Activated CD4-positive, alpha-beta T cell treated with anti-CD3 and anti-CD28 coated beads, Interleukin-2, Interleukin-4, amounts not matched to agents 100 ng/mL and 50 ng/mL, durations not matched to agents 16 hours and 8 hours (primary cell): ENCODE measurements at places on chromosomes 5 and 9.

DNA sequence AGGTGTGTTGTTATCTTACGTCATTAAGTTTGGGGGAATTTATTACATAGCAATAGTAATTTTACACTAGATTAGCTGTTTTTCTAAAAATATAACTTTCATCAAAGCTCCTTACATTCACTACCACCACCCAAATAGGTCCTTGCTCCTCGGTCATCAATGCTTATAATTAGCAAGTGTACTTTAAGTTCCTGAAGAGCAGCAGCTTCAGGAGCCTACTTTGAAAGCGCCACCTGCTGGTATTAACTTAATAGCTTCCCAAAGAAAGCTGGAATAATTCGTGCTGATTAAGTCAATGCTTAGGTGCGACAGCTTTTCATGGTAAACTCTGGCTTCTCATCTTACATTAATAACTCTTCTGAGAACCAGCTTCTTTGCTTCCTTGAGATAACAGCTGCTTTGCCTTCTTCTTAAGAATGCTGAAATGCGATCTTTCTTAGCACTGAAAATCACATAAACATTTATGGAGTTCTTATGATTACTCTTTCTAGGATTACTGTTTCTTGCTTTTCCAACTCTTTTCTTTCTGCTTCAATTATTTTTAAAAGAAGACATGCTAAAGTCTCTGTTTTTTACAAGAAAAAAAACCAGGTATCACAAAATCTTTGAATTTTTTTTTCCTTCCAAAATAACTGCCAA lies 10.0 kb upstream of the C5 start:
- DNase-seq = peak; percentile 52

GRCh38 chr9:109408759-109409462 lies 88.1 kb upstream of the EPB41L4B start:
- DNase-seq = no peak

GRCh38 chr9:89715318-89715858 lies 110.6 kb downstream of the GADD45G start:
- DNase-seq = no peak

- DNase-seq = no peak
These were observed 13.5 kb downstream of the STX17 start for GRCh38 chr9:99919930-99920329.
